ENCODE measurements at places on chromosomes 2 and 18. TPM values are rescaled to one million over a fixed set of nuclear protein-coding genes. Genes with fewer than 3 reads are reported as not detected.

Gene ACKR3
- 10.1 TPM for total RNA-seq

Gene NIFK
- 56.2 TPM for total RNA-seq

Gene NOSTRIN
- not detected for total RNA-seq

Gene SLC35F5
- 146 TPM for total RNA-seq

Gene TMEM247
- total RNA-seq: not detected

All from GM23248 (cell line).